ENCODE measurements at places on chromosomes 7 and 10.

GRCh38 chr7:123682690-123683089, 27.0 kb downstream of the LMOD2 start:
- no peak for DNase-seq

DNA sequence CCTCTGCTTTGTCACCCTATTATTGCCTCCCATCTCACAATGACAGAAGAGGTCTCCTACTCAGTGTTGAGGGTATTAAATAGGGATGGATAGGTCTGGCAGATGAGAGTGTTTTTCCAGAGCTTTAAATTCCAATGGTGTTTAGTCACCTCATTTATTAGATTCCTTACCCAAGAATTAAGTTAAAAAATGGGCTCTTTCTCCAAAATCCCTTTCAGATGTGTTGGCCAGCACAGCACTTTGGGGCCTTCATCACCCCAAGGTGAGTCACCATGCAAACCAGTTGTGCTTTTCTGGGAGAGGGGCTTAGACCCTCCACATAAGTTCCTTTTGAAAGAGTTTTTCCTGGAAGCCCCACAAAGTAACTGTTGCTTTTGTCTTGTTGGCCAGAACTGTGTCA, 78.4 kb downstream of the CYP26A1 start:
- no peak for DNase-seq

GRCh38 chr10:81251457-81252115, 623.4 kb upstream of the NRG3 start:
- no peak for DNase-seq

GRCh38 chr7:10662491-10662890, 311.2 kb upstream of the PHF14 start:
- no peak for DNase-seq

- DNase-seq, result no peak
Measured at GRCh38 chr7:51366172-51366728, 49.6 kb upstream of the COBL start.

- no peak for DNase-seq
Measured at GRCh38 chr10:24643679-24644209, 79.9 kb downstream of the ARHGAP21 start.

DNA sequence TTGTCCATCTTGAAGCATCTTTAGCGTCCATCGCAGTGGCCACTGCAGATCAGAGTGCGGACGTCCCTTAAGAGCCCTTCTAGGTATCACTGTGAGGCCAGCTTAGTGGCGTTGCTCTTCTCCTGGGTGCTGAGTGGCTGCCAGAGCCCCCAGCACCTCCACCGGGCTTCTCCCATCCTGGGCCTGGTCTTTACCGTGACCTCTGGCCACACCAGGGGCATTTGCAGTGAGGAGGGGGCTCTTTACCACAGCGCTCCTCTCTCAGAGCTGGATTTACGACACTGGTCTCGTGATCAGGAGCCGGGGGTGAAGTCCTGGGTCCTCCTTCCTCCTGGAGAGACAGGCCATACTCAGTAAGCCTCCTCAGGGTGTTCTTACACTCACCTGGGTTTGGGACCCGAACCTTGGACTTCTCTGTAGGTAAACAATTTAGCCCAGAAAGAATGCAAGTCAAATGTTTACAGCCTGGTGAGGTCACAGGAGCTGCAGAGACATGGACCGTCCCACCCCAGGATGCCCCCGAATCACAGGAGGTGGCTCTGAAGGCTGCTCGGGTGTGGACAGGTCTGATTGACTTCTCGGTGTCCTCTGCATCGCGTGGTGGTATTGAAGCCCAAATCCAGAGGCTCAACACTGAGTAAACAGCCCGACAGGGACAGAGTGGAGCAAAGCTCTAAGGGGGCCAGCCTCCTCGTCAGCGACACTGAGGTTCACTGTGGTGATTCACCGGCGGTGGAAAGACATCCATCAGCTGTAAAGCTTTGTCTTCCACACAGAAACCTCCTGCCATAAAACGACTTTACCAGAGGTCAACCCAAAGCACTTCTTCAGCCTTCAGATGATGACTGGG, 33.0 kb downstream of the JAKMIP3 start:
- DNase-seq, result no peak

GRCh38 chr7:94300176-94300835, 94.4 kb upstream of the COL1A2 start:
- no peak for DNase-seq
